Right lobe of liver (tissue), 6 donors: ENCODE measurements at places on chromosomes 5 and 9.

- no peak for DNase-seq
Measured at GRCh38 chr9:104750185-104750767, 2.8 kb downstream of the NIPSNAP3A start.

DNA sequence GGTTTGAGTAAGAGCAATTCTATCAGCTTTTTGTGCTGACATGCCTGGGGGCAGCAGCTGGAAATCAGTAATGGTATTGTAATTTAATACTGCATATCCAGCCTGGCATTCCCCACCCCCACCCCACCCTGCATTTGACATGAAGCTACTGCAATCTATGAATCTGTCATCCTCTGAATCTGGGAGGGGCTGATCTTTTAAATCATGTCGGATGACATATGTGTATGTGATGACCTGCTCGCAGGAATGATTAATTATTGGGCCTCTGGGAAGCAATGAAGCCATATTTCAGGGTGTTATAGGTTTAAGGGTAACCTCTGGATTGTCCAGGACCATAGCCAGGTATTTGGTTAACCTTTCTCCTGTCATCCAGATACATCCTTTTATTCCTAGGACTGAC lies 64.6 kb upstream of the RASGRF2 start:
- no peak for DNase-seq

- no peak for DNase-seq
Measured at GRCh38 chr5:114467729-114468128, 105.9 kb downstream of the KCNN2 start.

GRCh38 chr5:32259033-32259432 lies 53.7 kb downstream of the MTMR12 start:
- DNase-seq, result no peak

DNA sequence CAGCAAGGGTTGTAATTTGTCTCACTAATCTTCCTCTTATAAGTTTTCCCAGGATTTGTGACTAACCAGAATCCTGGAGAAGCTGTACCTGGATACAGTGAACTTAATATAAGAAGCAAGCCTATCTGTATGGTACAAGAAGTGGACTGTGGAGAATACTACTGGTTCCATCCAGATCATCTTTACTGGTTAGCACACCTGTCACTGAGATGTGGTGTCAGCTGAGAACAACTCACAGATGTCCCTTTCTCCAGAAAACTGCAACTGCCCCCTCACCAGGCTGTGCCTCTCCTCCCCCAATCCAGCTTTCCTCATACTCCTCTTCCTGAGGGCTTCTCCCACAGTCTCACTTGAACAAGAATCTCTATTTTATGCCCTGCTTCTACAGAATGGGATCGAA lies 4.9 kb downstream of the FBXO10 start:
- DNase-seq, result no peak
